ENCODE measurements at places on chromosomes 12 and 14.

GRCh38 chr14:68104518-68104917, 284.9 kb downstream of the RAD51B start:
- no peak for DNase-seq

DNA sequence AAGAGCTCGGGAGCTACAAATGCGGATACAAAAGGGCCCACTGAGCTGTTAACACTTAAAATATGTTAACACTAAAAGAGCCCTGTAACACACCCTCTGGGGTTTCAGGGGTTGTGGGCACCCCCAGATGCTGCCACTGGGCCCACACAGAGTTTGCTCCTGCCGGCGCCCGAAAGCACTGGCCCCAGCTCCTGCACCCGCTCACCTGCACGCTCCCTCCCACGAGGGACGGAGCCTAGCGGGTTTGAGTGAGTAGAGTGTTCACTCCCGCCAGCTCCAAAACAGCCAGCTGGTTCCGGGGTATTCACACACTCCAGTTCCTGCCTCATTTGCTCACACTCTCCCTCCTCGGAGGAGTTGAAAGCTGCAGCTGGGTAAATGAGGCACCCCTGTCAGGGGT, 357.7 kb downstream of the ETNK1 start:
- DNase-seq, result no peak

GRCh38 chr12:49014547-49014946, 4.0 kb downstream of the PRKAG1 start:
- no peak for DNase-seq

DNA sequence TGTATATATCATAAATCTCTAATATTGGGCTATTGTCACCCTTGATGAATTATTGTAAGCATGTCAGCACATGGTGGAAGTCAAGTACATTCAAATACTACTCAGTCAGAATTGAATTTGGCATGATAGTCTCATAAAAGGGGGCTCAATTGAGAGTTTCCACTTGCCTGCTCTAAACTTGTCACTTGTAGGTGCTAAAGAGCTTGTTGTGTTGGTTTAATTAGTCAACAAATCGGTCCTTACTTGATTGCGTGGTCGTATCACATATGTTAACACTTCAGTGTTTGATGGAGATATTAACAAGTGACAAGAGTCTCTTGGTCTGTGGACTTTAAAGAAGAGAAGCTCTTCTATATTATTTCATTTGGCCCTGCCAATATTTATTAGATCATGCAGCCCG, 81.1 kb downstream of the NKX2-1 start:
- no peak for DNase-seq

DNA sequence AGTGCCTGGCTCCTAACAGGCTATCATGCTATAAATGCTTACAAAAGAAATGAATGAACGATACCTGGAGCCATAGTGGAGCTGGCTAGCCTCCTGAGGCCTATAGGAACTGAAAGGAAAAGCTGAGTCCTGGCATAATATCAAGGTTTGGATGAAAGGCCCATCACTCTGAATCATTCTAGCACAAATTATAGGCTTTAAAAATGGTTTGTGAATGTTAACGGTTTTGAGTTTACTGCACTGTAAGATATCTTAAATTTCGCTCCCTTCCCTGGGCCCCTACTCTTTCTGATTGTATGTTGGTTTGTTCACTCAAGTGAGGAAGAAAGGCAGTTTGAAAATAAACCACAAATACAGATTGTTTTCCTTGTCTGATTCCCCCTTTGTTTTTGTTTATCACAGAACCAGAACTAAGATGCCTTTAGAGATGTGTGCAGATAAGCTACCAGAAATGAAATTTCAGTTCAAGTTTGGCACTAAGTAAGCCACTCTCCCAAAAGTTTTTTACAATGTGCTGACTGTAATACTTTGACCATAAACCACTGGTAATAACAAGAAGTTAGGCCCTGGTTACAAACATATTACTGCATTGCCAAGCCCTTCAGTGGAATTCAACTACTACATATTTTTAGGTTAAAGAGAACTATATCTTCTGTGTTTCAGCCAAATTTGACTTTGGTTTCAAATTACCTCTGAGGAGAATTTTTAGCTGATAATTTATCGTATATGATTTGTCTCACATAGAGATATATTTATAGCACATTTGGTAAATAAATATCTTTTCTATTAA, 89.5 kb downstream of the ALX1 start:
- DNase-seq, result no peak

DNA sequence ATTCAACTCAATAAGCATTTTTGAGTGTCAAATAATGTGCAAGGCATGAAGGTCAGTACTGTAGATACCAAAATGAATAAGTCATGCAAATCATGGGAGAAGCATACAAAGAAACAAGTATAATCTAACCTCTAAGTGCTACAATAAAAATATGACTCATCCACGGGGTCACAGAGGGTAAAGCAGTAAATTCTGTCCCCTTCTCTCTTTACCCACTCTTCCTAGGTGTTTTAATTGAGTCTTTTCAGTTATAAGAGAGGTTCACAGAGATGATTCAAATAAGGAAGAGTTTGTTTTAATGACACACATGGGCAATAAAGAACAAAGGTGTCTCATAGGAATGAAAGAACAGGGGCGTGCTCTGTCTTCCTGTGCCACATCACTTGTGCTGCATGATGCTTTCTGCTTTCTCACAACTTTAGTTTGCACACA, 71.5 kb upstream of the DAAM1 start:
- DNase-seq, result no peak

GRCh38 chr12:53046655-53047220, 3.1 kb upstream of the TNS2 start:
- DNase-seq, result no peak

DNA sequence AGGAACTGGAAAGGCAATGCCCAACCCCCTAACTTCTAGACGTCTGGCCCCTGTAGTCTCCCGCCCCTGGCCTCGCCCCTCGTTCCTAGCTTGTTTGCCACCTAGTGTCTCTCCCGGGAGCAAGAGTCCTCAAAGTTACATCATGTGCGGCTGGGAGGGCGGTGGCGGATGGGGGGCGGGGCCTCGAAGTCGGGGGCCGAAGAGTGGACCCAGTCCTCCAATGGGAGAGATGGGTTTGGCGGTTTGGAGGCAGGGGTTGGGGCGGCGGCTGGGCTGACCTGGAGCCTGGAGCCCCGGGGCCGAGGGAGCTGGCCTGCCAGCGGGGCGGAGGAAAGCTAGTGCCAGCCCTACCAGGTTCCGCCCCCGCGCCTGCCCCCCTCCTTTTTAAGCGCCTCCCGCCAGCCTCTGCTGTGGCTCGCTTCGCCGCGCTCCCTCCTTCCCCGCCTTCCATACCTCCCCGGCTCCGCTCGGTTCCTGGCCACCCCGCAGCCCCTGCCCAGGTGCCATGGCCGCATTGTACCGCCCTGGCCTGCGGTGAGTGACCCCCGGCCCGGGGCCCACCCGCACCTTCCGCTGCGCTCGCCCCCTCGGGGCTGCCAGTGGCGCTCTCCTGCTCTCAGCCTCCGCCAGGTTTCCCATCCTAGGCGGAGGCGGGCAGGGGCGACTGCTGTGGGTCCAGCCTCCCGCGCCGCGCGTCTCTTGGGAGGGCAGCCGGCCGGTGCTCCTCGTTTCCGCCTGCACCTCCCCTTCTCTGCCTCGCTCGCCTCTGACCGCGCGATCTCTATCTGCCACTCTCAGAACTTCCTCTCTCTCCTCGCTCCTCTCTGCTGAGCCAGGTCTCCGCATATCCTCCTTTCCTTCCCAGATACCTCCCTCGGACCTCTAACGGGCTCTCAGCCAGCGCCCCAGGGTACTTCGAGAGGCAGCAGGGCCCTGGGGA, at the start of gene PCK2:
TSS of gene PCK2 (plus strand) at position 411 of the 940 bp plus-strand sequence. CDS start at position 506, 95 bp downstream.
- no peak for DNase-seq

DNA sequence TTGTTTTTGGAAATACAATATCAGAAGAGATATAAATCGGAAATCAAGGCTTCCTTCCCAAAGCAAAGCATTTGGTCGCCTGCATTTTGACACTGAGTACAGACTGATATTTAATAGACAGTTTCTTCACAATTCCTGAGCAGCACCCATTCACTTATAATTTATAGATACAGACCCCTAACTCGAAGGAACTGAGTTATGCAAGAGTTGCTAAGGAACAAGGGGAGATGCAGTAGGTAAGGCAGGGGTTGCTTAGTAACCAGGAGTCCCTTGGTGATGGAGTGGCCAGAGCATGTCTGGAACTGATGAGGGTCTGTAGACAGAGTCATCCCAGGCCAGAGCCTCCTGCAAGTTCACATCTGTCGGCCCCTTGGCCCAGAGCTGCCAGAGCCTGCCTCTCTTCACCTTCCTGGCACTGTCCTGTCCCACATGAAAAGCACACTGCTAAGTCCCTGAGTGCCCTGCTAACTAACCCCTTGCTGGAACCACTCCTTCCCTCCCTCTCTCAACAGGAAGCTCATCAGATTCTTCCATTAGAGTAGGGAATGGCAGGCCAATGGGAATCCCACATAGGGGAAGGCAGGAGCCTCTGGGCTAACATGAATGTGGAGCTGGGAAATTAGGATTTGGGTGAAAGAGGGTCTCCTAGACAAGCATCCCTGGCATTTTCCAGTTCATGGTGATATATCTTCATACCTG, 3.6 kb upstream of the DHRS2 start:
- no peak for DNase-seq

DNA sequence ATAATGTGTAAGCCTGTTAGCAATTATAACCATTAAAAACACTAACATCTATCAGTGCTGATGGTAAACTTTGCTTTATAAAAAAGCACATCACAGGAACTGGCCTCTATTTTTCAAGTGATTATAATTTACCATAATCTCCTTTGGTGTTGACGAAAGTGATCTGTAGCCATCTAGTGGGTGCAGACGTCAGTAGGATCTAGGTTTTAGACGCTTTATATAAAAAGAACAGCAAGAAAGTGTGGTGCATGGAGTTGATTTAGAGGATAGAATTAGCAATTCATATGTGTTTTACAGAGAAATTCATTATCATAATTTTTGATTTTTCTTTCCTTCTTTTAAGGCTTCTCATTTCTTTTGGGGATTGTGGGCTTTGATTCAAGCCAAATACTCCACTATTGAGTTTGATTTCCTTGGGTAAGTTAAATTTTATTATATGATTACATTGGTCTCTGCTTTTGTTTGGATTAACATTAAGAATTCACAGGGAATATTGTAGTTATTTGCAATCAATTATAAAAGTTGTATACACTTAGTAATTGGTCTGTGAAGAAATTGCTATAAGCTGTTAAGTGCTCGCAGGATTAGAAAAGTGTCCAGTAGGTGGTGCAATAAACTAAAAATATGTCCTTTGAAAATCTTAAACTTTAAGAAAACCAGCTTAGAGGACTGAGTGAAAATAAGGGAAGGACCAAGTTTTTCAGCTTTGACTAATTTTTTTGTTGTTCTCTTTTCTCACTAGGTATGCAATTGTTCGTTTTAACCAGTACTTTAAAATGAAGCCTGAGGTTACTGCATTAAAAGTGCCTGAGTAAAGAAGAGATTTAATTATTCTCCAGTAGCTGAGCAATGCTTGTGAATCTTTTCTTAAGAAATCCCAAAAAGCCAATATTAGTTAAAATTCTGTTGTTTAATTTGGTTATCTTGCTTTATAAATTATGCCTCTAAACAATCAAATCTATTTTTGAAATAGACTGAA, 59.5 kb downstream of the ETNK1 start:
- no peak for DNase-seq

DNA sequence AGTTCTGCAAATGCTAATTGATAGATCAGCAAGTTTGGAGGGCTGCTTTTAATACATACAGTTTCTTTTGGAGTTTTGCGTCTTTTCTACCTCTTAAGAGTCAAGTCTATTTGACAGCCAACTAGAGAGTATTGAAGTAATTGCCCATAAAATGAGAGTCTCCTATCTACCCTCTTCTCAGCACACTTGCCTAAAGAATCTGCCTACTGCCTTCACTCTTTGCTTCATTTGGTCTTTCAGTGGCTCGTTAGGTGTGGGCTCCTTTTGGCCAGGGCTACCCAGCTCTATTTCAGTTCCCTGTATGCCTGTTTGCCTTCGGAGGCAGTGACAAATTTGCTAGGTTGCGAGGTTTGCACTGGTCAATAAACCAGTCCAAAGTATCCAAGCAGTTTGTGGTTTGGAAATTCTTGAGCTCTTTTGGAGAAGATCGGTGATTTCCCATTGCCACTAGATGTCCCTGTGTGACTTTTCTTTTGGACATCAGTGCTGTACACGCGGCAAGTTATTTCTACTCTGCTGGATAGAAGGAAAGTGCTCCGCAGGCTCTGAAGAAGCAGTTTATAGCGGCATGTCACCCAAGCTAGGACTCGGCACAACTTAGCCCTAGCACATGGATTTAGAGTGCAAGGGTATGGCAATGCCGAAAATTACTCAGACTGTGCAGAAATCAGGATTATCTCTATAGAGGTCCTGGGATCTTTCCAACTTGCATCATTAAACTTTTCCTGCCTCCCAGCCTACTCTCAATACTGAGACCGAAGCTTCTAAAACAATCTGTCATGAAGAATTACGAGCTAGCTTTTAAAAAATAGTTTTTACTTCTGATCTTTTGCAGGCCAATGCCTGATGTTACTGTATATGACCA, 38.6 kb downstream of the MGST1 start:
- DNase-seq, result peak; percentile 13

DNA sequence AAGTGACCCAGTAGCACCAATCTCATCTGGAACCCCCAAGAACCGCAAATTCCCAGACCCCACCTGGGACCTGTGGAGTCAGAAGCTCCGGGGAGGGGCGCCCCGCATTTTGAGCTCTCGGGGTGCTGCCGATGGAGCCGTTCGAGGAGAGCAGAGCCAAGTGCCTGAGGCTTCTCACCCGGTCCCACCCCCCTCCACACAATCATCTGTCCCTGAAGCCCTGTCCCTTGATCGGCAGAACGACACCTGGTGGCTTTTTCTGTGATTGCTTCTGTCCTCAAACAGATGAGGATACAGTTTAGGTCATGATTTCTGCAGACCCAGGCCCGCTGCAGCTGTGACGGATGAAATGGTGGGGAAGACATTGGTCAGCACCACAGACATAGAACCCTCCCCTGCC, 74.7 kb downstream of the NOC4L start:
- no peak for DNase-seq

GRCh38 chr14:39025810-39026627, 77.0 kb downstream of the SEC23A start:
- no peak for DNase-seq

GRCh38 chr12:11814374-11814773, 164.9 kb downstream of the ETV6 start:
- DNase-seq, result no peak

DNA sequence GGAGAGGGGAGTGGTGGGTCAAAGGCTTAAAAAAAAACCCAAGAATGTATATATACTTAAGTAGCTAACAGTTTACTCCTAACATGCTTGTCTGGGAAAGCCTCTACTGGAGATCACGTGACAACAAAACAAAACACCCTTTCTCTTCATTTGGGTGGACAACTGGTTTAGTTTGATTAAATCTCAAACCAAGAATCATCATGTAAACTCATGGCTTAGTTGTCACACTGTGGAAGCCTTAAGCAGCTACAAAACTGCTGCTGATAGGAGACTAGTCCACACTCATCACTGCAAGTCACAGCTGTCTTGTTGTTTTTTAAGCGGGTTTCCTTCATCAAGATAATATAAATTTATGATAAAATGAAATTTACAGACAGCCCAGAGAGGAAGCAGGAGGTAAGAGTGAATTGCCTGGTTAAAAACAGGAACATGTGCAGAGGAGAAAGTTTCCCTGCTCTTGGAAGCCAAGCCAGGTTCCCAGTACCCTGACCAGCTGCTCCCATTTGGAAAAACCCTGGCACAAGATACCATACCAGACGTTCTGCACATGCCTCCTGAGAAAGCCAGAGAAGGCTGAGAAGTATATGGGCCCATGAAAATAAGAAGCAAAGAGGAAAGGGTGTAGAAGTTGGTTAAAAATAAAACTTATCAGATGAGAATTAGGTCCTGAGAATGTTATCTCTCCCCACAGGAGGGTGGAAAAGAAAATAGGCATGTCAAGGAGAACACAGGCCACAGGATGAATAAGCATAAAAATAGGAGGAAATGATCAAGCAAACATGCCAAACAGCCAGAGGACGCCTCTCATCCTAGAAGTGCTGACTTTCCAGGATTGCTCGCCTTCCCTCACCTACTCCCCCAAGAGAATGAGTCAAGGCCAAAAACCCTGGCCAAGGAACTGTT, 34.0 kb downstream of the EGLN3 start:
- no peak for DNase-seq

All from C1 segment of cervical spinal cord (tissue), 14 donors.